ENCODE measurements at places on chromosomes 1 and 21.

GRCh38 chr21:31064803-31065202, 26.5 kb upstream of the KRTAP19-8 start:
- DNase-seq: no peak

DNA sequence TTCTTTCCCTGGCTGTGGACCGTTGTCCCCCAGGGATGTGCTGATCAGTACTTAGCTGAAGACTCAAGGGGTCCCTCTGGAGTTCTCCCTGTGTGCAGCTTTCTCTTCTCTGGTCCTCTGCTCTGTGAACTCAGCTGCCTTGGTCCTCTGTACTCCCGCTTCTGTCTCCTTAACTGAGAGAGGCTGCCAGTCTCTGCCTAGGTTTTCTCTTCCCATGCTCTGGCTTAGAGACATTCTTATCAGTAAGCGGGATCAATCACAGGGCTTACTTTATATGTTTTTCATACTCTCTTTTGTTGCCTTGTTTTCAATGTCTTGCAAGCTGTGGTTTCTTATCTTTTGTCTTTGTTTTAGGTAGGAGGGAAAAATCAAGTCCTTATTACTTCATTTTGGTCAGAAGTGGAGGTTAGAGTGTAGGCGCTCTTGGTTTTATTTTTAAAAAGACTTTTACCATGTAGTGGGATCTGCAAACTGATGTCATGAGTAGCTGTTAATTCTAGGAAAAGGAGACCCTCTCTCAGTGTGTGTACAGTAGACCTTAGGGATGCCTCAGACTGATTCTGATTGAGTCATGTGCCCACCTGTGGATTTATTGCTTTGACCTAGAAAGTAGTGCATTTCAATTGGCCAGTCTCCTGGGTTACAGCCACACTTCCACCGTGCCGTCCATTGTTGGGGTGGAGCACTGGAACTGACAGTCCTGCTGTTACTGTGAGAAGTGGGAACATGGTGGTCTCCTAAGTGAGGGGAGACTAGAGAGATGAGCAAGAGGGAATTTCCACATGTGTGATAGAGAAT, 46.6 kb downstream of the TTC3 start:
- no peak for DNase-seq

GRCh38 chr1:197424380-197424779, 156.3 kb downstream of the CRB1 start:
- no peak for DNase-seq

DNA sequence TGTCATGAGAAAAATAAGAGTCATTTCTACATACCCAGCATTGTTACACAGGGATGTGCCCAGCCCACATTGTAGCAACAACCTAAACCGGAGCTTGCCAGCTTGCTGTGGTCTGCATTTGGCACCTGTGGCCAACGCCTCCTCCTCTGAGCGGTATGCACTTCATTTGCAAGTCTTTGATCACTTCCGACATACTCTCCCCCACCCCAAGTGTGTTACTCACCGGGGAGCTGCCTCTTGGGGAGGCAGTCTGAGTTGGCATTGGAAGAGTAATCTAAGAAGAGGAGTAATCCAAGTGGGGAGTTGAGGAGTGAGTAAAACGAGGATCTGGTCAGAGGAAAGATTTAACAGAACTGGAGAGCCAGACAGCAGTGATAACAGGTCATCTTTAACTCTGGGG, 3.8 kb downstream of the BCL9 start:
- DNase-seq: no peak

DNA sequence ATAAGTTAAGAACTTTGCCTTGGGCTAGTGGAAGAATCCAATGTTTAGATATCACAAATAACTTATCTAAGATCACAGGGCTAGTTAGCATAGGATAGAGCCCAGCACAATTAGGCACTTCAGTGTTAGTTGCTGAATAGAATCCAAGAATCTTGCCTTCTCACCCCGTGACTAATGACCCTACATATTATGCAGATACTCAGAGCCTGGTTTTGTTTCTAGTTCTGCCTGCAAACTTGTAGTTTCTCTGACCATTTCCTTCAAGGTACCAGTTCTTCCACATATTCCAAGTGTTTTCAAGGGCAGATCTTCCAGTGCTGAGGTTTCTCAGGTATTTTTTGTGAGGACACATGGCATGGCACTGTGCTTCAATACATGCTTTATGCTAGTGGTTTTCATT, 239.3 kb downstream of the KCNK2 start:
- no peak for DNase-seq

DNA sequence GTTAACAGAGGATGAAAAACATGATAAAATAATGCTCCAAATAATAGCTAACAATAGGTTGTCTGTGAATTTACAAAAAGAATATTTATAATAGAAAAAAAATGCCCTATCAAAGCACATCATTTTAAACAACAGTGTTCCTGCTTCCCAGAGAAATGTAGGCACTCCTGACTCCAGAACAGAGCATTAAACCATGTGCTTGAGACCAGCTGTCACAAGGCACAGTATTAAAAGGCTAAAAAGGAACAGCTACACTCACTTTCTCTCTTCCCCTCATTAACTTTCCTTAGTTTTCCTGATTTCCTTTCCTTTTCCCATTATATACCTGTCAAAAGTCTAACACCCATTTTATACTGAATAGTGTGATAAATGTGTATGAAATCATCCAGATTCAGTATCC, 10.9 kb downstream of the VAV3 start:
- no peak for DNase-seq

DNA sequence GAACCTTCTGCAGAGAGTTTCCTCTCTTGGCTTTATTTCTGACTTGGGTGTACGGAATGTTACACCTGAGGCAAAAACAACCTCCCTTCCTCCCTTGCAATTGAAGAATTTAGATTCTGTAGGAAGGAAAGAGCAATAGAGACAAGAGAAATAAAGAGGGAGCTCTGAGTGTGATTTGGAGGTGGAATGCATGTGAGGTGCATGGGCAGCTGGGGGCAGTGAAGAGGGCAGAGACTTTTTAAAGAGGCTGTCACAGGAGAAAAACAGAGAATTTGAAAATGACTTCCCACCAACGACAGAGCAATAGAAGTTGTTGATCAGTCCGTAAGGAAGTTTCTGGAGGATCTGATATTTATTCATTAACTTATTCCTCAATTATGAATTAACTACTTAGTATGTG, 172.0 kb upstream of the B3GALT2 start:
- no peak for DNase-seq

GRCh38 chr1:118636004-118636403, 352.1 kb downstream of the TBX15 start:
- DNase-seq: no peak

GRCh38 chr21:36852293-36852692, 114.2 kb downstream of the HLCS start:
- no peak for DNase-seq

DNA sequence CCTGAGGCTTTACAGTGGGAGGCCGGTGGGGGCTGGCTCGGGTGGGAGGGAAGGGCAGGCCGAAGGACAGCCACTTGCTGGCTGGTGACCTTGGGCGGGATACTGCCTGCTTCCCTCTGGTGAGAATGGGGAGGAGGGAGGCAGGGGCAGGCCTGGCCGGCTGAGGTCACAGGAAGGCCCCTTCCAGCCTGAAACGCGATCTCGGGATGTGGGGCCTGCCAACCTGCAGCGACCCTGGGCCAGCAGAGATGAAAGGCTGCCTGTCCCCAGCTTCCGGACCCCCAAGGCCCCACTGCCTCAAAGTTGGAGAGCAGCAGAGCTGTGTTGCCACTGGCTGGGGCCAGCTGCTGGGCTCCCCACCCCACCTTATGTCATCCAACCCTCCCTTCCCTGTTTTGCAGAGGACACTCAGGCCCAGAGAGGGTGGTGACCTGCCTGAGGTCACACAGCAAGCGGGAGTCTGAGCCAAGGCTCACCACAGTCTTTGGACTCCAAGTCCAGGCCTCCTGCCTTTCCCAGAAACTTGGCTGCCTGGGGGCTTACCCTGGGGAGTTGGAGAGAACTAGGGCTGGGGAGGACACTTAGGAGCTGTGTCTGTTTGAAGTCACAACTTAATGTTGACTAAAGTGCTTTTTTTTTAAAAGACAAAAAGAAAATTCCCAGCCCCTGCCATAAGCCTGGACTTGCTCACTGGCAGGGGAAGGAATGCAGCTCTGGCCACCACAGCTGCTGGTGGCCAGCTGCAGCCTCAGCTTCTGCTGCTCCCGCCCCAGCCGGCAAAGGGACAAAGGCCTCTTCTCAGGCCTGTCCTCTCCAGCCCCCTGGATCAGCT, 14.8 kb upstream of the WASF2 start:
- peak; percentile 91 for DNase-seq

- no peak for DNase-seq
Observed at GRCh38 chr1:159869607-159870006, 7.2 kb upstream of the VSIG8 start.

DNA sequence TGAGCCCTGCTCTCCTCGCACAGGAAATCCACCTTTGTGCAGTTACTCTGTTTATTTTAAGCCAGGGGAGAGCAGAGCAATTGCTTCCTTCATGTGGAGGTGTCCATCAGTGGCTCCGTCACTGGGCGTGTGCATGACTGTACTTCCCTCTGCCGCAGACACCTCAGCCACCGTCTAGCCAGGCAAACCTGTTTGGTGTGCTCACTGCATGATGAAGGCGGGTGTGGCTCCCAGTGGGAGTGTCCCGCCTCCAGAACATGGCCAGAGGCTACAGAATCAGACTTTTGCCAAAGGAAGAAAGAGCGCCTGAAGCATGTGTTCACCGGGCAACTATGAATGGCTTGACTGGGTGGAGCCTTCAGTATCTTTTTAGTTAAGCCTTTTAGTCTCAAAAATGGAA, 26.1 kb upstream of the LAMC2 start:
- DNase-seq: no peak

- no peak for DNase-seq
Observed at GRCh38 chr1:16189003-16189402, 23.4 kb downstream of the ARHGEF19 start.

DNA sequence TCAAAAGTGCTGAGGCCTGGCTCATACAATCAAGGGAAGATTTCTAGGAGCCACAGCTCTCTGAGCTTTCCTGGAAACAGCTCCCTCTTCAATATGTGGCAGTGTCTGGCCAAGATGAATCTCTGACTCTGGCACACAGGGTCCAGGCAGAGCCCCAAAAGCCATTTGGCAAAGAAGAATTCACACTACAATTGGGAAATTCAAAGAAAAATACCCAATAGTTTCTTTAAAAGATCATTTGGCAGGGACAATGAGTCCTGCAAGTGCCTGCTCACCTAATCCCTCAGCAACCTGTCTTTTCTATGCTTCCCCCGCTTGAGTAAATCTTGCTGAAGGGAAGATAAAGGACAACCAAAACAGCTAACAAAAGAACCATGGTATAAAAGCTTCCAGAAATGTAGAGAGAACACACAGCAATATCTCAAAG, 124.6 kb downstream of the TGFBR3 start:
- DNase-seq: no peak

- no peak for DNase-seq
Observed at GRCh38 chr1:44636688-44637598, 37.3 kb downstream of the TMEM53 start.

DNA sequence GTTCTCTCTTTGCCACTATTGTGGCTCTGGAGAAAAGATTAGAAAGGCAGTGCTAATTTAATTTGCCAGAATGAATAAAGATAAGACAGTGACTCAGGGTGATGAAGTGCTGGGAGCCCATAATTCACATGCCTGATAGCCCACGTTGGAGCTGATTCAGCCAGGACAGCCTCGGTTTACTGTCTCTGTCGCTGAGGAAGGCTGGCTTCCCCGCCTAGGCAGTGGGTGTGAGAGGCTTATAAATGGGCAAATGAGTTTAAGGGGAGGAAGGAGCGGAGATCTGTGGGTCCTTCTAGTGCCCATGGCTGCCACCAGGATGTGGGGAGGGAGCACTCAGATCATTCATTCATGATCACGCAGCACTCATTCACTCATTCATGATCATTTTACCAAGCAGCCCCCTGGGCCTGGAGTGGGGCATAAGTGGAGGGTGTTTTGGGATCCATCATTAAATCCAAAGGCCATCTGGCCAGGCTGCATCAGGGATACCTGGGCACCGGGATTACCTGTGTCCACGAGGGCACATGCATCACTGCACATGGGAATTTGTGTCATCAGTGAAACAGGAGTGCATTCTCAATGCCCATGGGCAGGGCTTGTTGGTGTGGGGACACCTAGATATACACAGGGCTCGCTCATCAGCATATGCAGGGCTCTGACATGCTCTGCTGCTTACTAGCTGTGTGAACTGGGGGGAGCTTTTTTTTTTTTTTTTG, 315.4 kb downstream of the MATN1 start:
- DNase-seq: no peak

- DNase-seq: no peak
Observed at GRCh38 chr1:155006601-155007101, 4.0 kb downstream of the ZBTB7B start.

- peak; percentile 74 for DNase-seq
Observed at GRCh38 chr1:33086384-33086850, 5.5 kb downstream of the AZIN2 start.

- DNase-seq: no peak
Observed at GRCh38 chr1:53024117-53024516, 37.9 kb upstream of the PODN start.

- no peak for DNase-seq
Observed at GRCh38 chr1:104706631-104707147, 957.0 kb downstream of the AMY1C start.

- DNase-seq: no peak
Observed at GRCh38 chr1:212595787-212596714, 12.5 kb upstream of the ATF3 start.

DNA sequence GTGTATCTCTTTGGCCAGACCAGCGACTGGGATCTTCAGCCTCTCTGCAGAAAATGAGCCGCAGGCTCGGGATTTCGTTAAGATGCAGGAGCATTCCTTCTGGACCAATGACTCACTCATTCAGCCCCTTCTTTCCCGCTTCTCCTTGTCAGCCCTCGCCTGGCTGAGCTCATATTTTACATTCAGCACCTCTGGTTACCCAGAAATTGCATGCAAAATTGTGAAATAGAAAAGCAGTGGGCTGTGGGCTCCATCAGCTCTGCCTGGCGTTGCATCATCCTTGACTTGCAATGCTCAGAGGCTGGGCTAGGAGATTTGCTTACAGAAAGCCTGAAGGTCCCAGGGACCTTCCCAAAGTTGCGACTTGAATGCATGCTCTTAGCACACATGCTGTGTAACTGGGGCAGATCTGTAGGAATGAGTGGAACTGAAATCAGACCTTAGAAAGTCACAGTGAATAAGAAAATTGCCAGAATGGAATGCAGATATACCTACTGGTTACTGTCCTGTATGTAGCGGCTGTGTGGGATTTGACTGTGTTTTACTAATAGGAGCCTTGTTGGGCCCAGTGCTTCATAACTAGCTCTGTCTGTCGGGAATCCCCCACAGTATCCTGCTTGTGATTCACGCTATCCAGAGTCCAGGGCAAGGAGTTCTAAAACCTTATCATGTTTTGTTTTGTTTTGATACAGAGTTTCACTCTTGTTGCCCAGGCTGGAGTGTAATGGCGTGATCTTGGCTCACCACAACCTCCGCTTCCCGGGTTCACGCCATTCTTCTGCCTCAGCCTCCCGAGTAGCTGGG, 444.8 kb downstream of the KIF26B start:
- no peak for DNase-seq

DNA sequence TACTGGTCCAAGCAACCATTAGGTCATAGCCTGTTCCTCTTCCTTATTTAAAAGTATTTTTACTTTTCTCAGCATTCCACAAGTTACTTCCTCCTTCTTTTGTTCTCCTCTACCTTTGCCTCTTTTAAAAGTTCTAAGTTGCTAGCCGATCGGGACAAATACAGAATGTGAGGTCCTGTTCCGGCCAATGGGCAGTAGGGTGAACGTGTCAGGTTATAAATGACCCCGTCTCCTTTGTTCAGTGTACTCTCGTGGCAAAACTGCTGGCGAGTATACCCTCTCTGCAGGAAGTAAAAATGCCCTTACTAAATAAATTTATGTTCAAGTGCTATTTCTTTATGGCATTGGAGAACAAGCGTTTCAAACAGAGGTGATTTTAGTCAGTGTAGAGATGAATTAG, 2.5 kb downstream of the ADCY10 start:
- no peak for DNase-seq
